HT1080 (cell line): ENCODE measurements at places on chromosomes 6 and 20. TPM values are rescaled to one million over a fixed set of nuclear protein-coding genes. Genes with fewer than 3 reads are reported as not detected.
A peak's percentile ranks its signal among the peaks of the same experiment; 100 is the strongest.

- peak; percentile 76 for DNase-seq
These were observed 49.4 kb downstream of the ERMARD start for GRCh38 chr6:169800668-169801395.

DNA sequence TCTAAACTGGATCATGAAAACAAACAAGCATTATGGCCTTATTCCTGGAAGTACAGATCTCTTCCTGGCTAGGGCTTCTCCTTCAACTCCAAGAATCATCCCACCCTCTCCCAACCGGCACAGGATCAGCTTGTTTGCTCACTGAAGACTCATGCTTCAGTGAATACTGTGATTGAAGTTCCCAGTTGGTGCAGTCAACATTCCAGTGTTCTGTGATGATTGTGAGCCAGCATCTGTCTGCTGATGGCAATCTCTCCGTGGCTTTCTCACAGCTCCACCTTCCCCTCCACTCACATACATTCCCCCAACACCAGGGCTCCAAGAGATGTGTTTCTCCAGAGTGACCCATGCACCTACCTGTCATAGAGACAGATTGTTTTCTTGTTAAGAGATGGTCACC lies 421.3 kb upstream of the BTBD3 start:
- DNase-seq: no peak

- no peak for DNase-seq
These were observed 69.7 kb downstream of the PSMB1 start for GRCh38 chr6:170483413-170483812.

GRCh38 chr6:3744901-3745470 lies 6.5 kb downstream of the PXDC1 start:
- no peak for DNase-seq

DNA sequence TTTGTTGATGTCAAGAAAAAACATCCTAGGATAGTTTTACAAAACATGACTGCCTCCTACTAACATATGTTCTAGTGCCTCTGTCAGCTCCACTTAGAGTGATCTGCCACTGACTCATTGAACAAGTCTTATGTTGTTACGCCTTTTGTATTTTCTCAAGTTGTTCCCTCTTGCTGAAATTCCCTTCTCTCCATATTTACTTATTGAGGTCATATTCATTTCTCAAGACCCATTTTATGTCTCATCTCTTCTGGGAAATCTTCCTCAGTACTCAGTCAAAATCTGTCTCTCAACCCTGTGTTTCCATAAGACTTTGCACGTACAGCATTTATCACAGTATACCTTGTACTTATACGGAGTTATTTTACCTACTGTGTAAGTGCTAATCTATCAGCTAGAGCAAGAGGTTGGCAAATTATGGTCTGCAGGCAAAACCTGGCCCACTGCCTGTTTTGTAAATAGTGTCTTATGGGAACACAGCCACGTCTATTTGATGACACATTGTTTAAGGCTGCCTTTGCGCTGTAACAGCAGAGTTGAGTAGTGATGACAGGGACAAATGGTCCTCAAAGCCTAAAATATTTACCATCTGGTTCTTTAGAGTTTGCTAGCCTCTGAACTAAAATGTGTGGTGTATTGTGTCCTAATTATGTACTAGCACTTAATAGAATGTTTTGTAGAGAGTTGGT lies 83.4 kb downstream of the ADGRB3 start:
- DNase-seq: peak; percentile 4

GPX6 gene
- total RNA-seq: not detected in 2 replicates

C20orf144 gene
- total RNA-seq: 0.16 TPM in 1 of 2 replicates, not detected in the other
